ENCODE measurements at places on chromosomes 1 and 21.
A peak's percentile ranks its signal among the peaks of the same experiment; 100 is the strongest.

GRCh38 chr1:4596486-4596885 is 57.9 kb upstream of the AJAP1 start:
- DNase-seq = no peak

- DNase-seq = peak; percentile 35
These were observed 71.4 kb downstream of the UCK2 start for GRCh38 chr1:165898837-165899236.

DNA sequence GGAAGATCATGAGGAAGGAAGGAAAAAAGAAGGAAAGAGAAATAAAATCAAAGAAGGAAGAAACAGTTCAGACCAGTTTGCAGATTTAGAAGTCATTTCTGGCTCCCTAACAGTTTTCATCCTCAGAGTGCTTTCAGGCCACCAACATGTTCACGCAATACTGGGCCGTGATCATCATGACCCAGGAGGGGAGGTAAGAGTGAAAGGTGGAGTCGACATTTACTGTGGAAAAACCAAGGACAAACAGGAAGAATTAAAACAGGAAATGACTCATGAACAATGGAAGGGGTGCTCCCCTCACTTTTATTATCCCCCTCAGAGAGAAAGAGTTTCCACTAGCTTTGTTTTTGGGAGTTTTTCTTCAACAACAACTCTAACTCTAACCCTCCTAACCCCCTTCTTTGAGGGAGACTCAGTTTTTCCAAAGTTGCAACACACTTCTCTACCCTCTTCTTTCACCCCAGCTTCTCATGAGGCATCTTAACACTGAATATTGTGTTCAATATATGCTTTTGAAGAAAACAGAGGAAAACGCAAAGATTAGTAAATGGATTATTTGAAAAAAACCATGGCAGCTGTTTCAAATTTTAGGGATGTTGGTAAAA is 60.4 kb downstream of the VANGL2 start:
- no peak for DNase-seq

GRCh38 chr1:229047840-229048620 is 222.9 kb upstream of the RAB4A start:
- no peak for DNase-seq

- no peak for DNase-seq
These were observed 3.3 kb upstream of the MYOG start for GRCh38 chr1:203089001-203089650.

GRCh38 chr1:232036181-232036933 is 409.8 kb downstream of the DISC1 start:
- DNase-seq = no peak

- DNase-seq = peak; percentile 72
These were observed 40.6 kb downstream of the AKNAD1 start for GRCh38 chr1:108816049-108816893.

GRCh38 chr1:169538998-169539871 is 47.0 kb downstream of the F5 start:
- DNase-seq = no peak

DNA sequence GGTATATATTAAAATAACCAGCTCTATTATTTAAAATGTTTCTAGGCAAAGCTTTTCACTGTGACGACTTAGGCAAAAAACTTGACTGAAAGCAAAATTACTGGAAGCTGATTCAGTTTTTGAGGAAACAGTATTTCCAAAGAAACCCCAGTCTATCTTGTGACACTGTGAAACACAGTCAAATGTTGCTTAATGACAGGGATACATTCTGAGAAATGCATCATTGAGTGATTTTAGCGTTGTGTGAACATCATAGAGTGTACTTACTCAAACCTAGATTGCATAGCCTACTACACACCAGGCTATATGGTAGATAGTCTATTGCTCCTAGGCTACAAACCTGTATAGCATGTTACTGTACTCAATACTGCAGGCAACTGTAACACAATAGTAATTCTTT is 116.9 kb upstream of the KCNK1 start:
- DNase-seq = no peak

DNA sequence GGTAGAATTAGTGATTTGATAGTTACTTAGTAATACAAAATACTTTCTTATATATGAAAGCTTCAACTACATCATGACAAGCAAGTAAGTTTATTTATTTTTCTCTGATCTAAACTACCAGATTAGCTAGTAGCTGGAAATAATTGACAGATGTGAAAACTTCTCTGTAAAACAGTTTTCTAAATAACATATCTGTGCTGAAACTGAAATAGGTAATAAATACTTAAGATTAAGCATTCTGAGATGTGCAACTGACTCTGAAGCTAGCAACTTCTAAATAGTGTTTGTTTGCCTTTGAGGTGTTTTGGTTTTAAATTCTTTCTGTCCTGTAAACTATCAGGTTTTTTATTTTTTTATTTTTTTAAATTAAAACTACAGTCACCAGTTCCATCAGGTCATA is 18.5 kb upstream of the LHX8 start:
- no peak for DNase-seq

DNA sequence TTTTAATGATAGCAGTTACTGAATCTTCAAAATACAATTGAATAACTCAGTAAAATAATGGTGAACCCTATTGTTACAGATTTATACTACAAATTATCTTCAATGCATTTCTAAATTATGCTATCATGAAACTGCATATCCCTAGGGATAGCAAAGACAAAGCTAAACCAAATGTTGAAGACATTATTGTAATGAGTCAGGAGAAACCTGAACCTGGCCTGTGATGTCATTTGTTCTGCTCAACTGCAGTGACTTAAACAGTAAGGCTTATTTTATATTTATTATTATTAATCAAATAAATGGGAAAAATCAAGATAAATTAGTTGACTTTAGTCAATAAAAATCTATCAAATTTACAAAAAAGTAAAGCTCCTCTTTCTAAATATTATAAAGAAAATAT is 100.3 kb downstream of the UCHL5 start:
- DNase-seq = no peak

DNA sequence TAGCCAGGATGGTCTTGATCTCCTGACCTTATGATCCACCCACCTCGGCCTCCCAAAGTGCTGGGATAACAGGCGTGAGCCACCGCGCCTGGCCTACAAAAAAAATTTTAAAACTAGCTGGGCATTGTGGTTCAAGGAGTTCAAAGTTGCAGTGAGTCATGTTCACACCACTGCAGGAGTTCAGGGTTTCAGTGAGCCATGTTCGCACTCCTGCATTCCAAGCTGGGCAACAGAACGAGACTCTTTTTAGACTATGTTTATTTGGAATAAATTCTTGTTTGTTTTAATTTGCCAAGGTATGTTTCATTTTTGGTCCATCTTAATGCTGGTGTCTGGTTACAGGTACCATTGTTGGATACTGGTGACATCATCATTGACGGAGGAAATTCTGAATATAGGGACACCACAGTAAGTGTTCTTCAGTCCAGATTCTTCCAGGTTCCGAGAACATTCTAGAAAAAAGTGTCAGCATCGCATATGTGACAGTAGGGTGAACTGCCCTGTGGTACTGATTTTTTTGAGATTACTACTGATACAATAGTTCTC is 3.9 kb downstream of the PGD start:
- DNase-seq = no peak

GRCh38 chr1:102852613-102853012 is 255.7 kb downstream of the COL11A1 start:
- no peak for DNase-seq

DNA sequence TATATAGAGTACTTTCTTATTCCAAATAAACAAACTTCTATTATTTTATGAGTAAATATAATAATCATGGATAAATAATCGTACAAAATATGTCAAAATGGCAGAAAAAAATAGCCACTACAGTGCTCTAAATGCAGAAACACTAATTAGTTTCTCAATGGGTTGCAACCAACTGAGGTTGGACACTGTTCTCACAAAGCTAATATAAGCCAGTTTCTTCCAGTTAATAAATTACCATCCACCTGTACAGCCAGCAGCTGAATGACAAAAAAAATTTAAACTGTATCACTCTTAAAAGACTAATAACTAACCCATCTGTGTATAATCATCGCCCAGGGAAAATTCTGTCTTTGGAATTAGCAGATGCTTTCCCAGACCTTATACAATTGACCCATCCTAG is 36.9 kb downstream of the GDAP2 start:
- no peak for DNase-seq

GRCh38 chr1:245079021-245079609 is 75.7 kb upstream of the KIF26B start:
- DNase-seq = no peak

DNA sequence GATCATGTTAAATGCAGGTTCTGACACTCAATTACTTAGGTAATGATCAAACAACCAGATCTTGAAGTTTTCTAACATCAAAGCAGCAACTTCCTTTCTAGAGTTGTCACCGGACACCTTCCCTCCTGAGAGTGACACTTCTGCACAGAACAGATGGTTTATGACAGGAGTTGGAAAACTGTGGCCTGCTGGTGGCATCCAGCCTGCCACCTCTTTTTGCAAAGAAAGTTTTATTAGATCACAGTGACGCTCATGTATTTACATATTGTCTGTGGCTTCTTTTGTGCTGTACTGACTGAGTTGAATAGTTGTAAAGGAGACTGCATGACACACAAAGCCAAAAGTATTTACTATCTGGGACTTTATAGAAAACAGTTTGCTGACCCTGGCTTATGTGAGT is 28.3 kb downstream of the DDR2 start:
- no peak for DNase-seq

DNA sequence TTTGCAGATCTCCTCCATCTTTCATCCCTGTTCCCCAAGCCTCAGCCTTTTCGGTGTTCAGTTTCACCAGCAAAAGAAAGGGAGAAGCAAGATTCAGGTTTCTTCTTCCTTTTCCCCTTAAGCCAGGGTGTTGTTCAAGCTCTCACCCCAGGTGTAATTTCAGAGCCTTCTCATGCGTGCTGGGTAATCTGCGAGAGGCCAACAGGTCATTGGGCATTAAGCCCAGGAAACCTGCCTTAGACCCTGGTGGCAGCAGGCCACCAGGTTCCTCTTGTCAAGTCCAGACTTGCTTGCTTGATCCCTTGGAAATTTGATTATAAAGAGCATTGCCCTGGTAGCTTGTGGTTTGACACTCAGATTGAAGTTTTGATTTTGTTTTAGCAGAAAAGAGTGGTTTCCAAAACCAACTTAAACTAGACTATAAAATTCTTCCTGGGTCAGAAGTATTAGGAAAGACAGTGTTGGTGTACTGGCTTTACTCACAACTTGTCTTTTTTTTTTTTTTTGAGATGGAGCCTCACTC is 6.9 kb downstream of the AKR1A1 start:
- DNase-seq = no peak

GRCh38 chr1:25699500-25700143 is 83.0 kb downstream of the MAN1C1 start:
- DNase-seq = peak; percentile 35

DNA sequence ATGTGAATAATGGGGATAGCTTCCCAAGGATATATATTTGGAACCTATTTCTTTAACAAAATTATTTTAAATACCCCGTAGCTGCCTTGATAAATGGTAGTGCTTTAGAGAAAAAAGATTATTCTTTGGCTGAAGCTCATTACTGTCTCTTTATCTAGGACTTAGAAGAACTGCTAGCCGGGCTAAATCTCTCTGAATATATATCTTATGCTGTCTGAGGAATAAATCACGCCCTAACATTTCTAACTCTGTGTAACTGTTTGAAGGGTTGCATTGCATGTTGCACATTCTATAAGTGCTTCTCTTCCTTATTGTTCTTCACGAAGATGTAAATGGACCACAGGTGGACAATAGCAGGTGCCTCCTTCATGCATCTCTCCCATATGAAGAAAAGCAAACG is 585.0 kb upstream of the ZP4 start:
- no peak for DNase-seq

GRCh38 chr1:222976453-222976852 is 161.6 kb downstream of the DISP1 start:
- DNase-seq = no peak

- DNase-seq = peak; percentile 98
These were observed 41.3 kb upstream of the EIF4G3 start for GRCh38 chr1:21217812-21218596.

DNA sequence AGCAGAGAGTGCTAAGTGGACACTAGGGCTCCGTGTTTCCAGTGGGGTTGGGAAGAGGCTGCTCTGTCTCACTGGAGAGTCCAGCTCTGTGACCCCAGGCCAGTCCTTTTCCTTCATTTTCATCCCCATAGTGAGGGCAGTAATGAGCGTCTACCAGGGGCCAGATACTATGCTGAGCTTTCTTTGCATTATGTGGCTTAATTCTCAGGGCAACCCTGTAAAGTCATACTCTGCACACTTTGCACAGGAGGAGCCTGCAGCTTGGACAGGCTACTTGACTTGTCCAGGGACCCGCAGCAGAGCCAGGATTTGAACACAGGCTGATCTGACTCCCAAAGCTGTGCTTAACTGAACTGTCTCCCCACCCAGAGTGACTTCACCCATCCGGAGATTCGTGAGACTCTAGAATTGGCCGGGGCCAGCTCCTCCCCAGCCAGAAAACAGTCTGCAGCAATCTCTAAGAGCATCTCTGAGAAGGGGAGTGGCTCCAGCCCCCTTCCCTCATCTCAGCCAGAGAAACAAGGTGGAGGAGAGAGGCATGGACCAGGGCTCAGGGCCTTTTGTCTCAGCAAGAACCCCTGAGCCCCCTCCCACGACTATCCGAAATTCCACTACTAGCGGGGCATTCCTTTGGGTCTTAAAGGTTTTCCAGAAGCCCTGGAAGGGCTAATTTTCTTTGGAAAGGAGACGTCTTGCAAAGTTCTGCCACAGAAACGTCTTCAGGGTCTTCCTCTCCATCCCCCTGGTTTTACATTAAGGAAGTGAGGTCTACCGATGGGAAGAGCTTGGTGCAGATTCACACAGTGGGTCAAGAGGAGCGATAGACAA is 866 bp upstream of the FNDC5 start:
- DNase-seq = no peak

DNA sequence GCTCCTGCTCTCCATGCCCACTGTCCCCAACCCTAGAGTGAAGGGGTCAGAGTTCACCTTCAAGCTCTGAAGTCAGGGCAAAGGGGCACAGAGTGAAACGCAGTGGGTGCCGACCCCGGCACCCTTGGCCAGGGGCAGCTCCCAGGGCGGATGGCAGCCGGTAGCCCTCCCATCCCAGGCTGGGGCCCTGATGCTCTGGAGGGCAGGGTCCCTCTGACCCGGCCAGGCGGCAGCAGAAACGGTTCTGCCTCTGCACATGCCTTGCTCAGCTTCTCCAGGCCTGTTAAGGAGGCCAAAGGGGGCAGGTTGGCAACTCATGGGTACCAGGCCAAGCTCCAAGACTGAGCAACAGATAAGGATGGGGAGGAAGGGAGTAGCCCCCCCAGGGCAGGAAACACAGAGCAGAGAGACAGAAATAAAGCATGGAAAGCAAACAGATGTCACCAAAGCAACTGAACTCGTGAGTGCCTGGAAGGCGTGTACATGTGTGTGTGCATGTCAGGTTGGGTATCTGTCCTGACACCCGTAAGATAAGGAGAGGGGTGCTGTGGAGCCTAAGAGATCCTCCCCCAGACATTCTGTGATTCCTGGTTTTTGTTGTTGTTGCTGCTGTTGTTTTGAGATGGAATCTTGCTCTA is 112.3 kb upstream of the IFFO2 start:
- no peak for DNase-seq

Data from endodermal cell (in vitro differentiated cells).